NCI-H187 (cell line): ENCODE measurements at places on chromosomes 5 and 9.

GRCh38 chr5:172832383-172833315 is 1.4 kb upstream of the ERGIC1 start:
- no peak for DNase-seq

DNA sequence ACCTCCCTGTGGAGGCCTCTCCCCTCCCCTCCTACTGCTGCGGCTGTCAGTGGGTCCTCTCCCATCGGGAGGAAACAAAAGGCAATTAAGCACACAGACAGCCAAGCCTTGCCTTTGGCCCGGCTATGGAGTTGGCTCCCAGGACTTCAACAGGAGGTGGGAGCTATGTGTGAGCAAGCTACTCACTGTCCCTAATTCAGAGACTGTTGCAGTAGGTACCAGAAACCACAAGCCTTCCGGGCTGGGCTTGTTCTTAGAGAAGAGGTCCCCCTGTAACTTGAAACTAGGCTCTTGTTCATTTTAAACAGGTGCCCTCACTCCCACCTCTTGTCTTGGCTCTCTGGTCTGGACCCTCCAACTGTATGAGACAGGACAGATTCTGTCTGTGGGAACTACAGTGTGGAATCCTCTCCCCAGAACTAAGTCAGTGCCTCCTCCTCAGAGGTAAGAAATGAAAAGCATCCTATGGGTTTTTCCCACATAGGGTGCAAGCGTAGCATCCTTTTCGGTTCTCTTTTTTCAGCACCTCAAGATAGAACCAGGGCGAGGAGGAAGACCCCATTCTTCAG is 561.1 kb downstream of the EBF1 start:
- DNase-seq: no peak

- DNase-seq: no peak
Observed at GRCh38 chr5:129541648-129542251, 81.7 kb downstream of the ADAMTS19 start.

DNA sequence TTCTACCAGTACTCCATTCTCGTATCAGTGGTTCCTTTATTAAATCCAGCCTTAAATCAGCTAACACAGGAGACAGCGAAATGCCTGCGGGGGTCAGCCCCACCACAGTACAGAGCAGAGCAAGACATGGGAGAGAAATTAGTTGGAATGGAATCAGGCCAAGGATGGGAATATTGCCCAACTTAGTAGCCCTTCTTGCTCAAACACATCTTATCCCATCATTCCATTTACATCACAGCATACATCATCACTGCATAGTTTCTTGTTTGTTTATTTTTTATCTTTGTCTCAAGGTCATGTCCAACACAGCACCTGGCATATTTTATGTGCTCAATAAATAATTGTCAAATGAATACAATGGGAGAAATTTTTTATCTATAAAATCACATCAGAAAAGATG is 34.3 kb upstream of the DAB2 start:
- DNase-seq: no peak

DNA sequence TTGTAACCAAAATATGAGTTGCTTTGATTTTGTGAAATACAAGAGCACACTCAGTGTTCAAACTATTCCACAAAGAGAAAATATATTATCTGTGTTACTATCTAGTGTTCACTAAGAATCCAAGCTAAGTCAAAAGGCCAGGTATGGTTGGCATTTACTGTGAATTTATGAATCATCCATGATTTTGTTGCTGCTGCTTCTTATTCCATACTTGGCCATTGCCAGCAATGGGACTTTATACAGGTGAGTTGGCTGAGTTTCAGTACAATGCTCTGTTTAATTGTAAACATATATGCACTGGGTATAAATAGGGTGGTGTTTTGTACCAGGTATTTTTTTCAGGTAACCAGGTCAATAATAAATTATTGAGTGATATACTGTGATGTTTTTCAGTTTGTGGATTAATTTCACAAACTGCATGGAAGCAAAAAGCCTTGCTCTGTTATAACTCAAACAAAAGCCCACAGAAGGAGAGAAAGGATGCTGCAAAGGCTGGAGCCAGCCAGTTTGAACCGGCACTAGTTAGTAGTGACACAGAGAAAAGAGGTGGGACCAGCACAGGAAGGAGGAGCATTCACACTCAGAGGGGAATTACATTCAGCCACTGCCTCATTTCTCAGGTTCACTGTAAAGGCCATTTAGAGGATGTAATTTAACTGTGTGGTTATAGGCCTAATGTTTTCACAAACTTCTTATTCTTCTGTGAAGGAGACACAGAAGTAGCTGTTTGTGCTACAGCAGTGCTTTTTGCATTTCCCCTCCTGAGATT is 381.8 kb downstream of the ADGRV1 start:
- no peak for DNase-seq

DNA sequence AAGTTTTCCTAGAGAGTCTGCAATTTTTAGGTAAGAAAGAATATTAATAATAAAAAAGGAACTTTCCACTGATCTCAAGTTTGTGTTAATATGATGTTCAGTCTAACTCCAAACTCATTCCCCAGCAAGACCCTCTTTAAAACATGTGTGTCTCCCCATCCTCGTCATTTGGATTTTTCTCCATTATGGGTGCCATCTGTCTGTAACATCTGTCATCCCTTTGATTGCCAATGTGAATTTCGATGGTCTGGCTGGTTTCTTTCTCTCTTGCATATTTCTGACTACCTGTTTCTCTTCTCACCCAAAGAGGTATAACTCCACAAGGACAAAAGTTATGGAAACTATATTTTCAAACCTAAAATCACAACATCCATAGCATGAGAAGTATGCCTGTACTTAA is 4.4 kb downstream of the TAS2R1 start:
- DNase-seq: no peak

DNA sequence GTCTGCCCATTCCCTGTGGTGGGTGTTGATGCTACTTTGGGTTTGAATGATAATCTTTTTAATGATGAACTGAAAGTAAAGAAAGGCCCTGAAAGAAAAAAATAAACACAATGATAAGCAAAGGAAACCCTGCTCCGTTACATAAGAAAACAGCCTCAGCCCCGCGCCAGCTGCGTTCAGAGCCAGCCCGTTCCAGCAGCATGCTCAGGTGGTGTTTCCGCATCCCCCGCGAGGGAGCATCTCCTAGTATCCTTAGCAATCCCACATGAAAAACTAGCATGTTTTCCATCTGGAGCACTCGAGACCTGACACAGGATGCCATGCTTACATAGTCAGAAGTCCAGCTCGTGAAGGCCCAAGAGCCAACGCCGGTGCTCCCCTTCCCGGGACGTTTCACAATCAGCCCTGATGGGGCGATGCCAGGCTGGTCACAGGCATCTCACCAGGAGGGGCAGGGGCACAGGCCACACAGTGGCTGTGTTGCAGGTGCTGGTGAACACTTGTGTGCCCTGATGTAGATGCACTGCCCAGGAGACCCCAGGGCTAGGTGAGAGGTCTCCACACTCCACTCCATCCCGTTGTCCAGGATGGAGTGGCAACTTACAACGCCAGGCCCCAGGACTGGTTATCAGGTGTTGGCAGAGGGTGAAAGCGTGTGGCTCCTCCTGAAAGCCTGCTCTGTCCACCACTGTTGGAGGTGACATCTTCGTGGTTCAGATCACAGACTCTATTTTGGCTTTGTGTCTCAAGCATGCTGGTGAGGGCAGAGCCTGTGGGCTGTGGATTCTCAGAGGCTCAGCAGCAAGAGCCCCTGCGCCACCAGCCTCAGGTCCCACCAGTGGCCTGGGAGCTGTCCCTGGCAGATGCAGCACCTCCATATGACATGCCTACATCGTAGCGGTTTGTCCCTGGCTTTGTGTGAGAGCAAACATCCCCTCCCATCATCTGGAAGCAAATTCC is 246.8 kb upstream of the IRX1 start:
- no peak for DNase-seq

DNA sequence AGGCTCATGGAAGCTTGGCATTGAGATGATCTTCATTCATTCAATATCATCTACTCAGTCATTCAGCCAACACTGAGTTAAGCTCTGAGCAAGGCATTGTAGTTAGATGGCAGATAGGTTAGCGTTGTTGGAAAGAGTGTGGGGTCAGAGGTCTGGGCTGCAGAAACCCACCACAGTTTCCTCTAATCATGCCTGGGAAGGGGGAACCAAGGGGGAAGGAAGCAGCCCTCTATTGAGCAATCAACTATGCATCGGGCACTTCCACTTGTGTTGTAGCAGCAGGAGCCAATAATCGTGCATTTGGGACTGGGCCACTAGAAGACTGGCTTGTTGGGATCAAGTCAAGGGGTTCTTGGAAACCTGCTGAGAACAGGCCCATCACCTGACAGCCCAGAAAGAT is 139.1 kb downstream of the PIP5K1B start:
- no peak for DNase-seq

DNA sequence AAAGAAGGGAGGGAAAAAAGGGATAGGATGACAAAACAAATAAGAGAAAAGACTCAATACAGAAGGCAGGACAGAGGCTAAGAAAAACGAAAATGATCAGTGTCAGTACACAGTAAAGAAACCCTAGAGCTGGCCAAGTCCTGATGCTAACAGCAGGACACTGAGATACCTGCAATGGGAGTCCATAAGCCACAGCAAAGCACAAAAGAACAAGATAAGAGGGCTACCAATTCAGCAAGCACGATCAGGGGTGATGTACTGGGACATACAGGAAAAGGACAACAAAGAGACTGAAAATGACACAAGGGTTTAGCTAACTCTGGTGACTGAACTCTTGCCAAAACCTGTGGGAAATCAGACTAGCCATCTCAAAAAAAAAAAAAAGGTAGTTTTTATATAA is 1072.6 kb upstream of the COX7C start:
- no peak for DNase-seq

DNA sequence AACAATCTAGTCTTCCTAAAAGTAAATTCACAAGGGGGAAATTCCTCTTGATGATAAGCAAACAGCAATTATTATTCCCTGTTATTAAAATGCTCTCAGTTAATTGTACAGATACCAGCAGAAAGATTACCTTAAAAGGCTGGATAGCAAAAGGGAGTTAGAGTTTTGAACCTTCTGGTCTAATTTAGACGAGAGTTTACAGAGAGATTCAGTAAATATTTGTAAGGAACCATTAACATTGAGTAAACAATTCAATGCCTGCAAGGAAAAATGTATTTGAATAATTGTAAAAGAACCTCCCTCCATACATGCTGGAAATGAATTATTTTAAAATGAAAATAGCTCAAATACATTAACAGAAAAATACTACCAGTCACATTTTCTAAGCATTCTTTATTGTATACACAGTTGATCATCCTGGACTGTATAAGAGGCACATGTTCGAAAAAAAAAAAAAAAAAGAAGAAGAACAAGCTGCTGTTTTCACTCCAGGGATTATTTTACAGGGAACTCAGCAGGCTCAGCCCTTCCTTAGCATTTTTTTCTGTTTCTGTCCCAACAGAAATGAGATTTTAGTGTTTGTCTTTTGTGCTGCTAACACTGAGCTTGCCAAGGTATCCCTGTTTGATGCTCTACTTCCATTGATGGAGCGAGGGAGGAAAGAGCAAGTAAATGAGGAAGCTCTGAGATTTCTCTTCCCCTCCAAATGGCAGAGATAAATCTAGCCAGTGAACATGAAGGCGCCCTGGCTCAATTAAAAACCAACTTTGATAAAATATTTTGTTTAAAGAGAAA is 141.1 kb downstream of the ENC1 start:
- DNase-seq: no peak

DNA sequence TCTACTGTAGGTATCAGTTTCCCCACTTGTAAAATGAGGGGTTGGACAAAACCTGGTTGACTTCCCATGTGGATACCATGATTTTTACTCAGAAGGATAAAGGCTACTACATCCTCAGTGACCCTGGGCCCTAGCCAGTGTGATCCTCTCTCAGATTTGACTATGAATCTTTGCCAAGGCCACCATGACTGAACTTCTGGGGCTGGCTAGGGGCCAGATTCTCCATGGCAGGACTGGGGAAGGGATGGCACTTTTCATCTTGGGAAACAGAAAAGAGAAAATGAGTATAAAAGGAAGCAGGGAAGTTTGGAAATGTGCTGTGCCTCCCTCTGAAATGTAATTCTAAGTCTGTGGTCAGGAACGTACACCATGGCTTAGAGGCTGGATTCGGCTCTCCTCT is 1.4 kb upstream of the FSTL4 start:
- no peak for DNase-seq

- DNase-seq: no peak
Observed at GRCh38 chr5:82301190-82301589, 23.0 kb upstream of the RPS23 start.

- DNase-seq: no peak
Observed at GRCh38 chr9:108017671-108018070, 528.1 kb upstream of the KLF4 start.

DNA sequence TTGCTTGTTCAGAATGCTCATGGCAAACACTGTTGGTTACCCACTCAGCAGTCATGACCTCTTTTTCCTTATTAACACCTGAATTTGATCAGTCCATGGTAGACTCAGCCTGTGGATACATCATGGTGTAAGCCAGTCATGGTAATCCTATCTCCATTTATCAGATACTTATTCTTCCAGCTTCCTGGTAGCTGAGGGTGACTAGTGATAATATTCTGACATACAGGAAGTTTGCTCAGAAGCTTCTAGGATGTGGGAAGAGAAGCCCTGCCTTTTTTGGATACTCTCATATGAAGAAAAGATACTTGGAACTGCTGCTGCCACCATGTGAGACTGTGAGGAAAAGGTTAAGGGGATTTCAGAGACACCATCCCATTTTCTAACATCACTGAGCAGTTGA is 7.3 kb downstream of the GDA start:
- DNase-seq: no peak

GRCh38 chr9:134395002-134395517 is 68.8 kb downstream of the RXRA start:
- no peak for DNase-seq

GRCh38 chr5:53956632-53957031 is 353.7 kb downstream of the ARL15 start:
- DNase-seq: no peak

DNA sequence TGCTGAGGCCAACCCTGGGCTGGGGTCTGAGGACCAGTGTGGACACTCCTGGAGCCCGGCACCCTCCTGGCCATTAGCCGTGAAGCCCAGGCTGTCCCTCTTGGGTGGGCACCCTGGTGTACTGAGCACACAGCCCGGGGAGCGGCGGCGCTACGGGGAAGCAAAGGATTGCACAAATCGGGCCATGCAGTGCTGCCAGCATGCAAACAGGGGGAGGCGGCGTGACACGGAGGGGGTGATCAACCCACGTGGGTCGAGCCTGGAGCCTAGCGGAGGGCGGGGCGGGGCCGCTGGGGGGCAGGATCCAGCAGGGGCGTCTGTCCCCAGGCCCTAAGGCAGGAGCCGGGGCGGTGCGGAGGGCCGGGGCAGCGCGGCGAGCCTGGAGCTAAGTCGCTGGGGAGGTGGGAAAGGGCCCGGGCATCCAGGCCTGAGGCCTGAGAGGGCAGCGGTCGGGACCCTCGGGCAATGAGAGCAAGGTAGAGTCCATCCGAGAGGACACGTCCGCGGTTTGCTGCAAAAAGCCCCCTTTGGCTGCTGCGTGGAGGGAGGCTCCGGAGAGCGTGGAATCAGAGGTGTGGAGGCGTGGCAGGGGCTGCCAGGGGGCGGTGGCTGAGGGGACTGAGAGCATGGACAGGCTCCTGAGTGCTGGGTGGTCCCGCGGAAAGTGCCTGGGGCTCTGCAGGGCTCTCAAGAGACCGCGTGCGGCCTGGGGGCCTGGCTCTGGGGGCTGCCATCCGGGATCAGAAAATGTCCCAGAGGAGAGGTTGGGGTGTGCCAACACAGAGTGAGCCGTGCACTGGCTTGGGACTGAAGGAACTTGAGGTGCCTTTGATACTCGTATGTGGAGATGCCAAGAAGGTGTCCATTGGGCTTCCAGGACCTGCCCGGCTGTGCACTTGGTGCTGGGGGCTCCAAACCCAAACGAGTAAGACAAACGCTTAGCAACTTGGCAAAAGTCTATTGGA is 94.2 kb downstream of the BARX1 start:
- DNase-seq: no peak

GRCh38 chr9:90029996-90030395 is 425.2 kb downstream of the GADD45G start:
- DNase-seq: no peak

- peak; percentile 70 for DNase-seq
Observed at GRCh38 chr5:1555011-1555807, 31.4 kb upstream of the LPCAT1 start.
